SJSA1 (cell line): ENCODE measurements at places on chromosomes 3 and 15. TPM values are rescaled to one million over a fixed set of nuclear protein-coding genes. Genes with fewer than 3 reads are reported as not detected.
A peak's percentile ranks its signal among the peaks of the same experiment; 100 is the strongest.

DNA sequence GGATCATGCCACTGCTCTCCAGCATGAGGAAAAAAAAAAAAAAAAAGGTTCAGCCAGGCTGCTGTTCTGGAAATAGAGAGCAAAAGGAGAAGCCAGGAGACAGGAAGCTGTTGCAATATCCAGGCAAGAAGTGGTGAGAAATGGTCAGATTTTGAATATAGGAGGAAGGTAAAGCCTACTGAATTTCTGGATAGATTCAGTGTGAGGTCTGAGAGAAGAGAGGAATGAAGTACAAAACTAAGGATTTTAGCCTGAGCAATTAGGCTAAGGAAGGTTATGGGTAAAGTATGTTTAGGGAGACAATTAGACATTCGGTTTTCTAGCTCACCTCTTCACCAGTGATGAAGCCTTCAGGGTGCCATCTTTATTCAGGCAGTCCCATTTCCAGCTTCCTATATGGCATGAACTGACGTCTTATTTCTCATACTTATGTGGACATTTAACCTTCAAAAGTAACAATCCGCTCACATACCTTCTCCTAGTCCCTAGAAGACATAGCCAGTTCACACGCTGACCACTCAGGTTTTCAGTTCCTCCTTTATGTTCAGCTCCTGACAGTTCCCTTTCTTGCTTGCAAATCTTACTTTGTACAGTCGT, 57.2 kb downstream of the KIF9 start:
- DNase-seq, result no peak

GRCh38 chr3:188421151-188421821, 267.3 kb downstream of the LPP start:
- peak; percentile 74 for DNase-seq

- no peak for DNase-seq
These were observed 252.7 kb downstream of the TJP1 start for GRCh38 chr15:29569533-29570092.

DNA sequence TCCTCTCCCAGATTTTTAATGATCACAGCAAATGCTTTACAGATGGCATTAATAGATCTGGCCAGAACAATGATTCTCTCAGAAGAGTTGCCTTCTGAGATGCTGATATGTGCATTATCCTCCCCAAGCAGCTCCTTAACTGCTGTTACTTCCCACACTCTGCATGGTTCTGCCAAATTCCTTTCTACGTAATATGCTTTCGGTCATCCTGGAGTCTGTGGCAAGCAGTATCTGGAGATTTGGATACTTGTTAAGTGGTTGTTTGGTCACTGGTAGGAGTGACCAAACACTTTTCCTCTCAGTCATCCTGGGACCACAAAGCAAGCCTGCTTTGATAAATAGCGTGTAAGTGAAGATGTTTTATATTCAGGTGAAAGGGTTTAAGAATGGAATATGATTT, 71.1 kb upstream of the CCNL1 start:
- DNase-seq, result no peak

The SMCO1 gene
- total RNA-seq, result not detected in 2 replicates

GRCh38 chr15:39554746-39555387, 26.0 kb upstream of the THBS1 start:
- DNase-seq, result no peak
